ENCODE measurements at places on chromosomes 5 and 9.

- DNase-seq, result no peak
Measured at GRCh38 chr5:180519098-180519497, 24.9 kb downstream of the CNOT6 start.

GRCh38 chr5:4011943-4012342 lies 416.3 kb downstream of the IRX1 start:
- DNase-seq, result no peak

- no peak for DNase-seq
Measured at GRCh38 chr9:124632077-124632621, 125.0 kb upstream of the NR5A1 start.

DNA sequence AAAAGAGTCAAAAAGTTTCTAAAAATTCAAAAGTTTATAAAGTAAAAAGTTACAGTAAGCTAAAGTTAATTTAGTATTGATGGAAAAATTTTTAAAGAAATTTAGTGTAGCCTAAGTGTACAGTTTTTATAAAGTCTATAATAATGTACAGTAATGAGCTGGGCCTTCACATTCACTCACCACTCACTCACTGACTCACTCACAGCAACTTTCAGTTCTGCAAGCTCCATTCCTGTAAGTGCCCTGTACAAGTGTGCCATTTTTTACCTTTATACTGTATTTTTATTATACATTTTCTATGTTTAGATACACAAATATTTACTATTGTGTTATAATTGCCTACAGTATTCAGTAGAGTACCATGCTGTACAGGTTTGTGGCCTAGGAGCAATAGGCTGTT lies 239.5 kb upstream of the MAP3K1 start:
- DNase-seq, result no peak

- no peak for DNase-seq
Measured at GRCh38 chr5:135005076-135005475, 29.0 kb downstream of the PITX1 start.

DNA sequence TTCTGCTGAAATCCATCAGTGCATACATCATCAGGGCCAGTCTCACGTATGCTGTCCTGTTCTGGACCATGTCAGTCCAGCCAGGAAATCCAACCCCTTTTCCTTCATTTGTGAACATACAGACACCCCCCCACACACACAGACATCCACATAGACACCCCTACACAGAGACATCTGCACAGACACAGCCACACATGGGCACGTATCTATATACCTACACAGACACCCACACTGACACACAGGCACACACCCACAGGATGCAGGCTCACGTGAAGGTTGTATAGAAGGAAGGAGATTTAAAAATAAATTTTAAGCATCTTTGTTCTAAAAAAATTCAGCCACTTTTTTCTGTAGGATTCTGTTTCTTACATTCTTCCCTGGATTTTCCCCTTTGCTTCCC lies 325.6 kb downstream of the SLIT3 start:
- DNase-seq, result no peak

DNA sequence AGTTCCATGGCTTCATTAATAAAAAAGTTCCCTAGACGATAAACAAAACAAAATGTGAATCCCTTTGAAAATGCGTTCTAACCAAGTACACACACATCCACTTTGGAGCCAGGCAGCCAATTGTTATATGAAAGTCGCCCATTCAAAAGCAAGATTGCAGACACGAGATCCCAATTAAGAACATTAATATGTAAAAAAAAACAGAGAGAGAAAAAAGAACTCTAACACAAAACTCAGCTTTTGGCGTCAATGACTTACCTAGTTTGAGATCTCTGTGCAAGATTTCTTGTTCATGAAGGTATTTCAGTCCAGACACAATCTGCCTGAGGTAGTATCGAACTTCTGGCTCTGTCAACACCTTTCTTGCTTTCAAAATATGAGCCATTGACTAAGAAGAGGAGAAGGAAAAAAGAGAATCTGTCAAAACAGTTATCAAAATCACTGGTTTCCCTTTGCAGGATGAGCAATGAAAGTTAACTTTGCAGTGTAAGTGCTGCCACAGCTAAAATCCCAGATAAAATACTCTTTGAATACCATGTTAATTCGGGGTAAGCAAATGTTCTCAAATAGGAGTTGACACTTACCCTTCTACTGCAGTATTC lies 1.6 kb downstream of the PLK2 start:
- no peak for DNase-seq

- DNase-seq, result no peak
Measured at GRCh38 chr9:115008536-115009270, 78.3 kb upstream of the TNFSF8 start.

DNA sequence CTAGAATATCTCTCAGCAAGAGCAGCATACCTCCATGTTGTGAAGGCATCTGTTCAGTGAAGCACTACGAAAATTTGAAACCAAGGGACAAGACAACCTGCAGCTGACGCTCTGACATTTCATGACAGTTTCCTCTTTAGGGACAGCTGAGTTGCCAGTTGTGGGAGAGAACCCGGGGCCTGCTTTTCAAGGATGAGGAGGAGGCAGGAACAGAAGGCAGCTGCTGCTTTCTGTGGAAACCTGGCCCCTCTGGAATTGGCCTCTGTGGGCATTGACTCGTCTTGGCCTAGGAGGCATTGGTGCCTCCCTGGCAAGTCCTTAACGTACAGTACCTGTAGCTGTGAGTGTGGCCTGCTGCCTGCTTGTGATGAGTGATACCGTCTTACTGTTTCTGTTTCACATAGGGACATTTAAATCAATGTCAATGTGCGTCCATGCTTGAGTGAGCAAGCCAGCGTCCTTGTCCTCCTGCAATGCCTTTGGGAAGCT lies 21.6 kb downstream of the SLC46A2 start:
- no peak for DNase-seq

GRCh38 chr5:111131356-111131755 lies 39.2 kb downstream of the WDR36 start:
- no peak for DNase-seq

DNA sequence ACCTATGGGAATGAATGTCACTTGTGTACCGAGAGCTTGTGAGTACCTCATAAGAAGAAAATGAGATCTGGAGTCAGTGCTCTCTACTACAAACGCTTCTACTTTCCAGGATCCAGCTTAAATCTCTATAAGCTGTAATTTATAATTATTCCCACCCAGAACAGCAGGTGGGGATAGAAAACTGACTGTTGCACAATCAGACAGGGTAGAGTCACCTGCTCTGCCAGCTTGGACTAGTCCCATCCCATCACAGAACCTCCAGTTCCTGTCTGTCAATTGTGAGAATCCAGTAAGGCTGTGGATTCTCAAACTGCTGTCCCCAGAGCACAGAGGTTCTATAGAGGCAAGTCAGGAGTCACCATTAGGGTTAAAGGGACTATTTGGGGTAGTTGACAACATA lies 2.0 kb downstream of the SPINK7 start:
- no peak for DNase-seq

DNA sequence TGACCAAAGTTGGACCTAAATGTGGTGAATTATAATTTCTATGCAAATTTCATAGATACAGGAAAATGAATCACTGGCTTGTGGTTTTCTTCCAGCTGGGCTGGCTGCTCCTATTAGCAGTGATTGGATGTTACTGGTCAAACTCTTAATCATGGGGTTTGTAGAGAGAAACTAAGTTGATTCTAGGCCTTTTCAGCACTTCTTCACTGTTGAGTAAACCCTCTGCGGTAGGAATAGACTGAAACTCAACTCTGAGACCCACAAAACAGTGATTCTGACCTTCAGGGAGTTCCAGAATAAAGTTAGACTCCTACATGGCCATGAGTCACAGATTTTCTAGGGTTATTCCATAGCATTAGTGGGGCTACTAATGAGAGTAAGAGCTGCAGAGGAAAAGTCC lies 47.9 kb upstream of the FKTN start:
- no peak for DNase-seq

DNA sequence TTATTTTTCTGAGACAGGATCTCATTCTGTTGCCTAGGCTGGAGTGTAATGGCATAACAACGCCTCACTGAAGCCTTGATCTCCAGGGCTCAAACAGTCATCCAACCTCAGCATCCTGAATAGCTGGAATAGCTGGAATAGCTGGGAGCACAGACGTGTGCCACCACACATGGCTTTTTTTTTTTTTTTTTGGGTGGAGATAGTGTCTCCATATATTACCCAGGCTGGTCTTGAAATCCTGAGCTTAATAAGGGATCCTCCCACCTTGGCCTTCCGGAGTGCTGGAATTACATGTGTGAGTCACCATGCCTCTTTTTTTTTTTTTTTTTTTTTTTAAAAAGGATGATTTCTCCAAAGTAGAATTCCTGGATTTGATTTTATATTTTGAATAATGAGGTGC lies 60.7 kb downstream of the NSD1 start:
- DNase-seq, result no peak

GRCh38 chr9:4563105-4563504 lies 72.8 kb downstream of the SLC1A1 start:
- no peak for DNase-seq

DNA sequence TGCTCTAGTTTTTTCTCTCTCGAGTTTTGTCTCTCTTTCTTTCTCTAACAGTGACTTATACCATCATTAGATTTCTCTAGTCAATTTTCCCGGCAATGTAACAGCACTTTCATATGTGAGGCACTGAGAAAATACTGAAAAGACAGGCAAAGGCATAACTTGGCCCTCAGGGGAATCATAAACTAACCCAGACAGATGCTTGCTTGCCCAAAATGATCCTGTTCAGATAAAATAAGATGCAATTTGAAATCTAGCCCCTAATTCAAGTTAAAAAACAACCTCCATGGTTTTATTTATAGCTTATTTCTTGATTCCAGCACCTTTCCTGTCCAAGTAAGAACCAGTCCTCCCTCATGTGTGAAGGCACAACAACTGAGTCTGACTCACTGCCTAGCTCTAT lies 294.6 kb downstream of the GAS1 start:
- no peak for DNase-seq

DNA sequence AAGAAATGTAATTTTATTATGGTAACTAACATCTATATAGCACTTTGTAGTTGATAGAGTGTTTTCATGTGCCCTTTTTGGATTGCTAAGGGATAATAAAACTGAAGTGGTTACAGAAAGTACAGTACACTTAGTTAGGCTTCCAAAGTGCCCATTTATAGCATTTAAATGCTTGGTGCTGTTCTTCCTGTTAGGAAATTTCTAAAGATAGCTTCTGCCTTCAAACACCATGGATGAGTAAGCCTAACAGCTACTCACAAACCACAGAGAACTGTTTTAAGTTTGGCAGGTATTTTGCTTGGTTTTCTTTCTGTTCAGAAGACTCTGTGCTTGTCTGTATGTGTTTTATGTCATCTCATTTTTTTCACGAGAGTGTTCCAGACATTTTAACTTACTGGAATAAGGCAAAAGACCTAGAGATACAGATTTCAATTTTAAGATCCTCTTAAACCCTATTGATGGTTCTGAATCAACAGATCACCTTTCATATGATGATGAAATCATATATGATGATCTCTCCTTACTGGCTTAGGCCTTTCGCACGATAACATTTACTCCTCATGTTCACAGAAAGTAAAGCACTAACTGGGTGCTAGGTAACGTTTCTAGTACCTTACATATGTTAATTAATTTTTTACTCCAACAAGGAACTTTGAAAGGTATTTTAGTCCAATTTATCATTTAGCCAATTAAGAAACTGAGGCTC lies 4.4 kb downstream of the RIMOC1 start:
- no peak for DNase-seq

- DNase-seq, result no peak
Measured at GRCh38 chr9:123753016-123753415, 176.9 kb downstream of the DENND1A start.

DNA sequence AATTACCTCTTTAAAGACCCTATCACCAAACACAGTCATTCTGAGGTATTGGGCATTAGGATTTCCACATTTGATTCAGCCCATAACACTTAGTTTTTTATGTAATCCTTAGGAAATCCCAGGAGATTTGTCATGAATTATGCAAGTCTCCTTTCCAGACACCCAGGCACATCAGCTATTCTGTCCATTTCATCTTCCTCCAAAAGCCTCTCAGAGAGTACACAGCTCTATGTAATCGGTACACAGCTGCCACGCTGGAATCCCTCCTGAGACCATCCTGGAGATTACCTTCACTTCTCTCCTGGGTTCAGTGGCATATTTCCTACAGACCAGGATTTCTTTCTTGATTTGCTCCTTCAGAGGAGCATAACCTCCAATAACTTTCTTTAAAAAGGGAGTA lies 2309.8 kb upstream of the WWC1 start:
- no peak for DNase-seq

DNA sequence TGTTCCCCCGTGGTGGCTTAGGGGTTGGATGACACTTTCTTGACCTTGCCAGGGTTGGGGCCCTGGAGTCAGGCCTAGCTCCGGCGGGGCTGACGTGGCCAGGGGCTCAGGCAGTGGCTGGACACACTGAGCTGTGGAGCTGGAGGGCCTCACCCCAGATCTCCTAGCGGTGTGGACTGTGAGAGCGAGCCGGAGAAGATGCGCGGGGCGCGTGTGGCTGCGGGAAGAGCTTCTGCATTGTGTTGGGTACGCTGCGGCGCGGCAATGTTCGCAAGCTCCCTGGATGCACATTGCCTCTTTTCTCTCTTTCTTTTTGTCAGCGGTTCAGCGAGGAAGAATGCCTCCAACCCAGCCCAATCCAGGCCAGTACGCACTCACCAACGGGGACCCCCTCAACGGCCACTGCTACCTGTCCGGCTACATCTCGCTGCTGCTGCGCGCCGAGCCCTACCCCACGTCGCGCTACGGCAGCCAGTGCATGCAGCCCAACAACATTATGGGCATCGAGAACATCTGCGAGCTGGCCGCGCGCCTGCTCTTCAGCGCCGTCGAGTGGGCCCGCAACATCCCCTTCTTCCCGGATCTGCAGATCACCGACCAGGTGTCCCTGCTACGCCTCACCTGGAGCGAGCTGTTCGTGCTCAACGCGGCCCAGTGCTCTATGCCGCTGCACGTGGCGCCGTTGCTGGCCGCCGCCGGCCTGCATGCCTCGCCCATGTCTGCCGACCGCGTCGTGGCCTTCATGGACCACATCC lies 4.8 kb downstream of the NR2F1 start:
- no peak for DNase-seq

DNA sequence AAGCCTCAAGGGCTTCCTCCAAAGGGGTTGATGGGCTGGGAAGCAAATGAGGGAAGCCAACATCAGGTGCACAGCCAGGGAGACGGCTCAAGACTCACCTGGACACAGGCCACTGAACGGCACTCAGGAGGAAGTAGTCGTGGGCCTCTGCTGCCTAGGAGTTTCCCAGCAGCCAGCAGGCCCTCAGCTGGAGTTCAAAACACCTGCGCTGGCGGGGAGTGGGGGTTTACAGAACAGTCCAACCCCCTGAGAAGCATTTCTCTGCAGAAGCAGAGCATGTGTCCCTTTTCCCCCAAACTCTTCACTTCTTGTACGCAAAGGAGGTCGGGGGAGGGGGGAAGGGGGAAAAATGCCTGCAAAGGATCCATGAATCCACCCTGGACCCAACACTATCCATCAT lies 2.3 kb downstream of the WHRN start:
- no peak for DNase-seq

Data from activated CD8-positive, alpha-beta memory T cell treated with anti-CD3 and anti-CD28 coated beads for 1 hour (primary cell).